ENCODE measurements at places on chromosomes 3 and 15.

DNA sequence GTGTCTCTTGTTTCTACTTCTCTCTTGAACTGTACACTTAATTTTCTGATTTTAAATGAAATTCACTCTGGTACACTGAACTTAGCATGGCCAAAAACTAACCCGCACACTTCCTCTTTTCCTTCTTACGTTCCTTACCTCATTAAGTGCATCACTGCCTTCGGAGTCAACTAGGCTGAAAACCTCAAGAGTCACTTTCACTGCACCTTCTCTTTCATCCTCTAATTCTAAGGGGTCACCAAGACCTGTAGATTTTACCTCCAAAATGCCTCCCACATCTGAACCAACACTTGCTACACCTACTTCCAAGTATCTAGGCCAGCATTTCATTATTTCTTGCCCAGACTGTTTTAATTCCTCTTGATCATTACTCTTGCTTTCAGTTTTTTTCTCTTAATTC lies 6.6 kb downstream of the CBLB start:
- no peak for DNase-seq

DNA sequence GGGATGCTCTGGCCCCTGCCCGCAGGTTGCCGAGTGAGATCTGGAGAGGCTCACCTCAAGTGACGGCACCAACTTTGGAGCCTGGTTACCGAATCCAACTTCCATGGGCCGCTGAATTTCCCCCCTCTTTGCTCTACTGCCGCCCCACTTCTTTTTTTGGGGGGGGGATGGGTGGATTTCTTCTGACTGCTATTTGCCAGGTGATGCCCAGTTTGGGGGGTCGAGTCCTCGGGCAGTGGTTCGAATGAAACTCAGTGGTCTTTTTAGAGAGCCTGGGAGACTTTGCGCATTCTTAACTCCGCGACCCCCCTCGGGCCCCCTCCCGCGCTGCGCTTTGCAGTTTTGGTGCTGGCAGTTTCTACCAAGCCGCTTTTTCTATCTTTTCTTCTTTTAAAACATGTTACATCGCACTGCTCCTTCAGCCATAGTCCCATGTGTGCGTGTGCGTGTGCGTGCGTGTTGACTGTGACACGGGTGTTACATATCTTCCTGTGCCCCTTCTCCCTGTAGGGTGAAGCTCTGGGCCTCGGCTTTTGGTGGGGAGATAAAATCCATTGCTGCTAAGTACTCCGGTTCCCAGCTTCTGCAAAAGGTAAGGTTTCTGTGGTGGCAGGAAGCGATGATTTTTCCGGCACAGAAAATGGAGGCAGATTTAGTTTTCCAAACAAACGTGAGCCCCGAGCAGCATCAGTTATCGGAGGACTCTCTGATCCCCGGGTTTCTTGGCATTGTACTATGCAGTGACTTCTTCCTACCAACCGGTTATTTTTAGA lies 837 bp downstream of the CACNA2D3 start:
- no peak for DNase-seq

DNA sequence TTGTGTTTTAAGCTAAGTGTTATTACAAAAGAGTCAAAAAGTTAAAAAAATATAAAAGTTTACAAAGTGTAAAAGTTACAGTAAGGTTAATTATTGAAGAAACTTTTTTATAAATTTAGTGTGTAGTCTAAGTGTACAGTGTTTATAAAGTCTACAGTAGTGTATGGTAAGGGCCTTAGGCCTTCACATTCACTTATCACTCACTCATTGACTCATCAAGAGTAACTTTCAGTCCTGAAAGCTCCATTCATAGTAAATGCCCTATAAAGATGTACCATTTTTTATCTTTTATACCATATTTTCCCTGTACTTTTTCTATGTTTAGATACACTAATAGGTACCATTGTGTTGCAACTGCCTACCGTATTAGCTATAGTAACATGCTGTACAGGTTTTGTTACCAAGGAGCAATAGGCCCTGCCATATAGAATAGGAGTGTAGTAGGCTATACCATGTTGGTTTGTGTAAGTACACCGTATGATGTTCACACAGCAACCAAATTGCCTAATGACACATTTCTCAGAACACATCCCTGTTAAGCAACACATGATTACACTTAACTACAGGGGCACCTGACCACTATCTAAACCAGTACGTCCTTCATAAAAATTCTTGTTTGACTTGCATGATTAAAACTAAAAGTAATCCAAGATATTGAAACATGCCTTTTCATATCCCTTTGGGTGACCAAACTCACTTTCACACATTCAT lies 17.2 kb downstream of the RAD18 start:
- no peak for DNase-seq

- DNase-seq: no peak
These were observed 6.1 kb upstream of the ZNF609 start for GRCh38 chr15:64454282-64454681.

- no peak for DNase-seq
These were observed 33.0 kb upstream of the SV2B start for GRCh38 chr15:91067036-91067435.

- DNase-seq: no peak
These were observed 255.4 kb upstream of the UBE2E1 start for GRCh38 chr3:23550402-23550801.

GRCh38 chr15:95075792-95076677 lies 844.7 kb downstream of the MCTP2 start:
- no peak for DNase-seq

DNA sequence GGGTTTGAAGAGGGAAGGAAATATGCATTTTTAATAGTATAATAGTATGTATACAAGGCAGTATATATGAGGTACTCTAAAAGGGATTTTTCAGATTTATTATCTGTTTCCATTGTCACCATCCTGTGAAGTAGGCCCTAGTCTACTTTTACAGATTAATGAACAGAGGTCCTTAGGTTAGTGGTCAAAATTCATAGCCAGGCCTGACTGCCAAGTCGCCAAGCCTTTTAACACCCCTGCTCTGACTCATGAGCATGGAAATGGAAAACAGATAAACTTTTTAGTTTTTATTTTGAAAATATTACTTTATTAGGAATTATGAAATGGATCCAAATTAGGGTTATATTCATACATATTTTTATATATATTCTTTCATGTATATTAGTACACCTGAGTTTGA lies 146.9 kb downstream of the BBX start:
- no peak for DNase-seq

DNA sequence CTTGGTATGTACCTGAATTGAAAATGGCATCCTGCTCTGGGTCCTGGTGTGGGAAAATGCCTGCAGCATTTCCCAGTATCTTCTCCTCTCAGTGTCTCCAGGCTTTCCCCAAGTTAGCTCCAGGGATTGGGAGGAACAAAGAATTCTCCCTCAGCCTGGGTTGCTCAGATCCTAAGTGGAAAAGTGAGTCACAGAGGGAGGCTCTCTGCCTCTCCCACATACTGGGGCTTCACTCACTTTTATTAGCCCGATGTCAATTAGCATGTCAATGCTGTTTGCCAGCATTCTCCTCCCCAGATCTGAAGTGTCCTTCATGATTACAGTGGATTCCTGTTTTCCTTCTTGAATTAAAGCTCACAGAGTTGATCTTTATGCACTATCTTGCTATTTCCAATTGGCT lies 655.0 kb downstream of the EPHA3 start:
- DNase-seq: no peak

DNA sequence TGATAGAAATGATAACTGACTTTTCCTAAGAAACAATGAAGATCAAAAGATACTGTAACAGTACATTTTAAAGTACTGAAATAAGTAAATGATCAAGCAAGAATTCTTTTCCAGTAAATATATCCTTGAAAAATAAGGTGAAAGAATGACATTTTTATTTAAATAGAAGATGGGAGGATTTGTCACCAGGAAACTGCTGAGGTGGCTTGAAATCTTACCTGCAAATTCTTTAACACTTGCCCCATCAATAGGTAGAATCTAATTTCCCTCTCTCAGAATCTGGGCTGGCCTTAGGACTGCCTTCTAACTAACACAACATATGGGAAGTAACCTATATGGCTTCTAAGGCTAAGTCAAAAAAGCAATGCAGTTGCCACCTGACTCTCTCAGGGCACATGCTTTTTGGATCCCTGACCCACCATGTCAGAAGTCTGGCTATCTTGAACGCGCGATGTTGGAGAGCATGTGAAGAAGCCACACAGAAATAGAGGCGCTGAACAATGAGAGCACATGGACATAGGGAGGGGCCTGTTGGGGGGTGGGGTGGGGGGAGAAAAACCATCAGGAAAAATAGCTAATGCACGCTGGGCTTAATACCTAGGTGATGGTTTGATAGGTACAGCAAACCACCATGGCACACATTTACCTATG lies 11.5 kb downstream of the ACSBG1 start:
- no peak for DNase-seq

GRCh38 chr3:150091626-150092025 lies 120.9 kb upstream of the PFN2 start:
- peak; percentile 62 for DNase-seq

DNA sequence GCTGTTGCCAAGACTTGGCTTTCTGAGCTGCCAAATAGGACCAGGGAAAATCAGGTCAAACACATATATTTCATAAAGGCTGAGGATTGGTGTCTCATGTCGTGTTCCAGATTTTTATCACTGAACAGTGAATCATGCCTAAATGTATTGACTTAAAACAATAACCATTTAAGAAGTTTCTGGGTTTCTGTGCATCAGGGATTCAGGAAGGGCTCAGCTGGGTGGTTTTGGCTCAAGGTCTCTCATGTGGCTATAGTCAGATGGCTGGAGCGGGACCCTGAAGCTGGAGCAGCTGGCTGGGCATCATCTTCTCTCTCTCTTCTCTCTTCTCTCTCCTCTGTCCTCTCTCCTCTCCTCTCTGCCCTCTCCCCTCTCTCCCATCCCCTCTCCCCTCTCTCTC lies 10.7 kb upstream of the RFTN1 start:
- DNase-seq: no peak

GRCh38 chr3:191282251-191283185 lies 46.7 kb upstream of the CCDC50 start:
- DNase-seq: no peak

DNA sequence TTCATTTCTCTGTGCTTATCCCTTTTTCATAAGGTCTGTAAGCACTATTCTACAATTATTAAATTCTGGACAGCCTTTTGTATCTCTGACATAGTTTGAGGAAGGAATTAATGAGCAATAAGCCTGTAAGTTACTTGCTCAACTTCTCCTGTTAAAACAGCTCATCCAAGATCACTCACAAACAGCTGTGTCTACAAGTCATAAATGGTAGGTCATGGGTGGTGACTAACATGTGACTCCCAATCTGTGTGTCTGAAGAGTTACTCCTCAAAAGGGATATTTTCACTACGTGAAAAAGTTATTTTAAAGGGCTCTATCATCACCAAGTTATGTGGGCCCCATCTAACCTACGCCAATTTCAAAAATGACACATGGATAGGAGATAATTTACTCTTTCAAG lies 145.2 kb upstream of the CBLB start:
- no peak for DNase-seq

DNA sequence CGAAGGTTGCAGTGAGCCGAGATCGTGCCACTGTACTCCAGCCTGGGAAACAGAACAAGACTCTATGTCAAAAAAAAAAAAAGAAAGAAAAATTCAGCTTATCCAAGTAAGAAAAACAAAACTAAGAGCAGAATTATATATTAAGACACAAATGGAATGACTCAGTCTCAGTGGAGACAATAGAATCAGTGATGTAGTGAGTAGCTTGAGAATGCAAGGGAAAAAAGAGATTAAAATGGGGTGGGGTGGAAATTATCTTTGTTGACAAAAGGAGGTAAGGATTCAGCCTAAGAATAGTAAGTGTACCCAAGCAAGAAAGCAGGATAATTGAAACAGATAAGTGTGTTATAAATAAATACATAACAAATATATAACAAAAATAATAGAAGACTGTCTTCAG lies 70.7 kb downstream of the BLM start:
- no peak for DNase-seq

- DNase-seq: no peak
These were observed 37.4 kb upstream of the GOLGA8B start for GRCh38 chr15:34620814-34621213.

GRCh38 chr3:111591555-111591954 lies 3.6 kb downstream of the ZBED2 start:
- no peak for DNase-seq

DNA sequence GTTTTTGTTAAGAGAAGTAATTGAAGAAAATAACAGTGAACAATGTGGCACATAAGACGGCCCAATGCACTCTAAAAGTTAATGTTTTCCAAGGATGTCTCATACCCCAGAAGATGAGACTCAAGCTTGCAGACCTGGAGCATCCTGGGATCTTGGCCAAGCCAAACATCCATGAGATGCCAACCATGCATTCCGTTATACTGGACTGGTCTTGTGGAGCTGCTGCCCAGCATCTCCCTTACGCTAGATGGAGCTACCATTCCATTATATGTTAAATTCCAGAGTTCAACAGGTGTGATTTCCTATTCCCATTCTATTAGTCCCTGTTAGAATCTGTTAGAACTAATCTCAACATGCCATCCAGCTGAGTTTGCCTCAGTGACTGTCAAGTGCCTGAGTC lies 181.8 kb downstream of the PDCD6IP start:
- no peak for DNase-seq

DNA sequence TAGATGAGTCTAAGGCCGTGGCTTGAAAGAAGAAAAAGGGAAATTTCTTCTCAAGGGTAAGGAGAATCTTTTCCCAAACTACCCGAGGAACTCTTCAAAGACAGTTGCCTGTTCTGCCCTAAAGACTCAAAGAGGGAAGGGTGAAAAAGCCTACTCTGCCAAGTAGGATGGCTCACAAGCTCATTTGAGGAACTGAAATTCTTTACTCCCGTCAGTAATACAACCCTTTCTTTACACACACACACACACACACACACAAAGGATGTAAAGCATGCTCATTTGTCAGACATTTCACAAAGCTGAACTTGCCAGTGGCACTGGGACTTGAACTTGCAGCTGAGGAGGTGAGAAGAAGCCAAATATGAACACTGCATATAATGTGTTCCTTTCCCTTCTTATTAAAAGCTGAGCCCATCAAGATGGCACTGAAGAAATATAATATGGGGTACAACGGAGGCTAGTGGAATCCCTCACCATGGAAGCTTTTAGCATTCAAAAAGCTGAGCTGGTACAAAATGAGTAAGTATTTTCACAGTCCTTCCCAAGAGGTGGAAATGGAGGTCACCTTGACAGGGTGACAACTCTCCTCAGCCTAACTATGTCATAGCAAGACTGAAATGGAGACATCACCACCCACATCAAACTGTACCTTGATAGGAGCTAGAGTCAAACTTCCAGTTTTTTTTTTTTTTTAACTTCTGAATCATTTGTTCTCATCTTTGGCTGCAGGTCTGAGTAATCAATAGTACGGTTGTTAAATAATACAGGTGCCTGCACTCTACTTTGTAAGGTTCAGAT lies 57.6 kb downstream of the TAFA4 start:
- no peak for DNase-seq

GRCh38 chr15:52146261-52146660 lies 33.7 kb upstream of the BCL2L10 start:
- no peak for DNase-seq

DNA sequence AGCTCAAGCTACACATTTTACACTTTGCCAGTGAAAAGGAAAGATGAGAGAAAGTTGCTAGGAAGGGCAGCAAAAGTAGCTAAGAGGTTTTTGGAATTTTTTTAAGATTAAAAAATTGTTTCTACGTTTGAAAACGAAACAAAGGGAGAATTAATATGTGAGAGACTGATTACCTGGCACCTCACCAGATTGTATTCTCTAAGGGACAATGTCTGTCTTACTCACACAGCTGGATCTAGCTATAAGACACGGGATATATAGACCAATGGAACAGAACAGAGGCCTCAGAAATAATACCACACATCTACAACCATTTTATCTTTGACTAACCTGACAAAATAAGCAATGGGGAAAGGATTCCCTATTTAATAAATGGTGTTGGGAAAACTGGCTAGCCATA lies 9.5 kb upstream of the KBTBD12 start:
- DNase-seq: no peak

- no peak for DNase-seq
These were observed 4.0 kb upstream of the POPDC2 start for GRCh38 chr3:119664370-119664769.

Measured in NCI-H446 (cell line).